Activated naive CD4-positive, alpha-beta T cell treated with anti-CD3 and anti-CD28 coated beads, Interleukin-2, amount 50 U/mL, for 16 hours (primary cell): ENCODE measurements at places on chromosomes 7 and 10.

DNA sequence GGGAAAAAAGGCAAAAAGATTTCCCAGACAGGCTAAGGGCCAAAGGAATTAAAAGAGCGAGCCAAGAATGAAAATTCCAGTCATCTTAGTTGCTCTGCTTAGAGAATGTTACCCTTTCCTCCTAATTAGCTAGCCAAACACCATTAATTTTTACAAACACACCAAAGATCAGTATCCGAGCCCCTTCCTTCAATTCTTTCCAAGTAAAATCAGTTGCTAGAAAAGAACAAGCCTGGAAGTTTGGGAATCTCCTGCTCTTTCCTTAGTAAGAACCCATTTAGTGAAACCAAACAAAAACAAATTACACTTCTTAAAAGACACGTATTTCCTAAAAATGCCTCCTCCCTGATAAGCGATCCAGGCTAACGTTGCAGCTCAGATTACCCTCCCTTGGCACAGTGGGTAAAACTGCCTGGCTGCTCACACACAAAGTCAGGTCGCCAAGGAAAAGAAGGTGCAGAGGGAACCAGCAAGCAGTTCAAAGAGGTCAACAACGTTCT lies 57.1 kb upstream of the ABLIM1 start:
- DNase-seq: no peak

DNA sequence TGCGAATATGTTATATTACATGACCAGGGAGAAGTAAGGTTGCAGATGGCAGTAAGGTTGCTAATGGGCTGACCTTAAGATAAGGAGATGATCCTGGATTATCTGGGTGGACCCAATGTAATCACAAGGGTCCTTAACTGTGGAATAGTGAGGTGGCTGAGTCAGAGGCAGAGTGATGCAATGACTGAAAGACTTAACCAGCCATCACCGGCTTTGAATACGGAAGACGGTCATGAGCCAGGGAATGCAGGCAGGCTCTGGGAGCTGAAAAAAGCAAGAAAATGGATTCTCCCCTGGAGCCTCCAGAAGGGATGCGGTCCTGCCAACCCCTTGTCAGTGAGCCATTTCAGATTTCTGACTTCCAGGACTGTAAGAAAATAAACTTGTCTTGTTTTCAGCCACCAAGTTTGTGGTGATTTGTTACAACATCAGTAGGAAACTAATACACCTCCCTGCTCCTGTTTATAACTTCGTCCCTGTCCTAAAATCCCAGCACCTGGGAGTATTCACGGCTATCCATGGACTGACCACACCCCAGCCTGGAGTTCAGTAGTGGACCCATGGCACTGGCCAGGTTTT lies 4.6 kb upstream of the C10orf95 start:
- no peak for DNase-seq

DNA sequence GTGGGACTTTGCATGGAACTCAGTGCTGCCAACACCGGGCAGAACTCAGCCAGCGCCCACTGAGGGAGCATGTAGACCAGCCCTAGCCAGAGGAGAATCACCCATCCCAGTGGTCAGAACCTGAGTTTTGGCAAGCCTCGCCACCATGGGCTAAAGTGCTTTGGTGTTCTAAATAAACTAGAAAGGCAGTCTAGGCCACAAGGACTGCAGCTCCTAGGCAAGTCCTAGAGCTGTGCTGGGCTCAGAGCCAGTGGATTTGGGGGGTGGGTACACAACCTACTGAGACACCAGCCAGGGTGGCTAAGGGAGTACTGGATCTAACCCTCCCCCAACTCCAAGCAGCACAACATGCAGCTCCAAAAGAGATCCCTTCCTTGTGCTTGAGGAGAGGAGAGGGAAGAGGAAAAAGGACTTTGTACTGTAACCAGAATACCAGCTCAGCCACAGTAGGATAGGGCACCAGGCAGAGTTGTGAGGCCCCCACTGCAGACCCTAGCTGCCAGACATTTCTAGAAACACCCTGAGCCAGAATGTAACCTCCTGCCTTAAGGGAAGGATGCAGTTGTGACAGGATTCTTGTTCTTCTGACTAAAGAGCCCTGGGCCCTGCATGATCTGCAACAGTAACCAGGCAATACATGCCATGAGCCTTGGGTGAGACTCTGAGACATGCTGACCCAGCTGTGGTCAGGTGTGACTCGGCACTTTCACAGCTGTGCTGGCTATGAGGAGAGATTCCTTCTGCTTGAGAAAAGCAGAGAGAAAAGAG lies 24.4 kb downstream of the GSDME start:
- DNase-seq: no peak

GRCh38 chr7:43753843-43754242 lies 4.6 kb upstream of the BLVRA start:
- DNase-seq: no peak

DNA sequence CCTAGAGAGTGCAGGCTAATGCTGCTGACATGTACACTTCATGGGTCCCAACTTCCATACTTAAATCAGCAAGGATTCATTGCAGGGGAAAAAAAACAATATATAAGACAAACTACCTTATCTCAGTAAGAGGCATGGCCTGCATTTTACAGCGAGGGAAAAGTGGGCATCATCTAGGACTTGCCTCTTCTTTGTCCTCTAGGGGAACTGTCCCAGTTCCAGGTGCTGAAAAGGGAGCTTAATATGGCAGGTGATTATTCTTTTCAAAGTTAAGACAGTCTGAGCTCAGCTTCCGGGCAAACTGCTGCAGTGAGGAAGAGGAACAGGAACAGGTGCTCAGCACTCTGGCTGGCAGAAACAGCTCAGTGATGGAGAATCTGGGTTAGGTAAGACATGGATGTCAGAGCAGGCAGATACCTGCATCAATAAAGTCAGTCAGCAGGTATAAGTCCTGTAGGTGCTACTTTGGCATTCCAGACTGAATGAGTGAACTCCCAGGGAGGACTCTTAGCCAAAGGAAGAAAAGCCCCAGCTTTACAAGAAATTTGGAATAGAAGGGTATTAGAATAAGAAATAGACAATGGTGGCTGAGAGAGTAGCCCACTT lies 147.2 kb downstream of the TMEM178B start:
- DNase-seq: no peak

DNA sequence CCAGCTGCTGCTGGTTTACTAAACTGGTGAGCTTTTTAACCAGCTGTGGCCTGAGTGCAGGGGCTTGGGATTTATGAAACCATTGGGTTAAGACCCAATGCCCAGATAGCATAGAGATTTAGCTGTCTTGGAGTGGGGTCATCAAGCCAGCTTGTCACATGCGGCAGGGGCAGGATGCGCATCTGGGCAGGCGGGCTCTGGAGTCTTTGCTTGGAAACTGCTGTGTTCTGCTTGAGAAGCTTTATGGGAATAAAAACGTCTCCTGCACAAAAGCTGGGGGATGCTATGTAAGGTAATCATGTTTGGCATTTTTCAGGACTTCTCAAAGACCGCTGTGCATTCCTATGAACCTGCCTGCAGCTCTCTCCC lies 136.3 kb downstream of the MAPK8 start:
- no peak for DNase-seq

DNA sequence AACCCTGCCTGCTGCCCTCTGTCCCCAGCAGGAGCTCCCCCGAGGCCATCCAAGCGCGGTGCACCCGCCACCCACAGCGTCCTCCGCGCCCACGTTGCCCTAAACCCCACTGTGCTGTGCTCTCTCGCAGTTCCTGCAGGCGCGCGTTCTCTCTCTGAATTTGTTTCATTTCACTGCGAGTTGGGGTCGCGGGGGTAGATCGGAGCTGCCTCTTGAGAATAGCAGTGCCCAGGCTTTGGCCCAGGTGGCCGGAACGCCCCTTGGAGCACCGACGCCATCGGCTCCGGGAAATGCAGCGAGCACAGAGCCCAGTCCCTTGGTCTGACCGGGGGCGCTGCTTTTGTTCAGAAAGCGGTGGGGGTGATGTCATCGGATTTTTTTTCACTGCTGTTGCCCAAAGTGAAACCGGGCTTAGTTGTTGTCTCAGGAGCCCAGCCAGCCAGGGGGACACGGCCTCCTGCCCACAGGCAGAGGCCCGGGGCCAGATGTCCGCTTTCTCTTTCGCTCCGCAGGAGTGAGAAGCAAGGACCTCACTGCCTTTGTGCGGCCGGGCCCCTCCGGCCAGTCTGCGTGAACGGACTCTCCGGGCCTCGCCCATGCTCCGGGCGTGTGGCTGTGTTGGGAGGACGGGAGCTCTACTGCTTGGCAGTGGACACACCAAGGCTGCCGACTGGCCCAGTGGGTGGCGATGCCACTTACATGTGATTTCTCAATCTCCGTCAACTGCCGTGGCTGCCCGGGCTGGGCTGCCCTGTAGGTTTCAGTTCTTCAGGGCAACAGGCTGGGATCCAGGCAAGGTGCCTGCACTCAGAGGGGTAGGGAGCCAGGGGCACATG lies 43.1 kb downstream of the FOXK1 start:
- peak; percentile 34 for DNase-seq

DNA sequence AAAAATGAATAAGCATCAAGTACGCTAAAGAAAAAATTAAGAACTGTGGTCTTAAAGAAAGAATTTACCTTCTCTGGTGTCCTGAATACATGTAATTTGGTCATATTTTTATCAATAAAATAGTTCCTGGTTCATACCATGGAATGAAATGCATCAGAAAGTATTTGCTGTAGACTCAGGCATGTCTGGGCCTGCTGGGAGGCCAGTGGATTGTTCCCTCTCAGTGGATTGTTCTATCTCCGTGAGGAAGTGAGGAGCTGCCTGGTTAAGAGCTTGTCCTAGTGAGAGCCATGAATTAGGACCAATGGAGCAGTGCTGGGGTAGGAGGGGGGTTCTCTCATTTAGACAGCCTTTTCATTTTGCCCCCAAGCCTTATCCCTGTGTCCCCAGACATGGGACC lies 211.7 kb upstream of the HABP2 start:
- no peak for DNase-seq

DNA sequence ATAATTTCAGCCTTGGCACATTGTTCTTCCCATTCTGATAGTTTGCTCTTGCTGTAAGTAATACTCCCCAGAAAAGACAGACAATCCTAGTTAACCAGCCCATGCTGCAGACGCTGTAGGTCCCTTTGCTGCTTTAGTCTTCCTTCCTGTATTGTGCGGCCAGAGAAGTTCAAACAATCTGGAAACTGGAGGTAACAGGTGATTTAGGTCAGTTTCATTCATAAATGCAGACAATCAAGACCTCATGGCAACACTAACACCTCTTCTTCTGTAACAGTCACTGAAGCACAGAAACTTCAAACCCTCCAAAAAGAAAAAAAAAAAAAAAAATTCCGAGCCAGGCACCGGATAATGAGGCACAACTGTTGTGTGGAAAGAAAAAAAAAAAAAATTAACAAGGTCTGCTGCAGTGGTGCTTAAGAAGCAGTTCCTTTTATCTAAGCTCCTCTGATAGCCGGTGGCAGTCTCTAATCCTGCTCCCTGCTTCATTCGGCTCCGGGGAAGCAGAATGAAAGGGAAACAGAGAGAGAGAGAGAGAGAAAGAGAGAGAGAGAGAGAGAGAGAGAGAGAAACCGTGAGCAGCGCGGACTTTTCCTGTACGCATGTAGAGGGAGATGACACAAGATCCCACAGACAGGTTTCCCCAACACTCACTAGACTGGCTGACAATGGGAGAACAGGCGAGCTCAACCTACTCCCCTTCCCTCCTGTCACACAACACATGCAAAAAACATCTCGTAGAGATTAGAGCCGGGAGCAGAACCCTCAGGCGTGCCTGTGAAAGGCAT lies at the start of gene SEMA3A:
TSS of gene SEMA3A (minus strand) at position 306 of the 788 bp plus-strand sequence. CDS start at position 103, 203 bp downstream.
- DNase-seq: no peak

DNA sequence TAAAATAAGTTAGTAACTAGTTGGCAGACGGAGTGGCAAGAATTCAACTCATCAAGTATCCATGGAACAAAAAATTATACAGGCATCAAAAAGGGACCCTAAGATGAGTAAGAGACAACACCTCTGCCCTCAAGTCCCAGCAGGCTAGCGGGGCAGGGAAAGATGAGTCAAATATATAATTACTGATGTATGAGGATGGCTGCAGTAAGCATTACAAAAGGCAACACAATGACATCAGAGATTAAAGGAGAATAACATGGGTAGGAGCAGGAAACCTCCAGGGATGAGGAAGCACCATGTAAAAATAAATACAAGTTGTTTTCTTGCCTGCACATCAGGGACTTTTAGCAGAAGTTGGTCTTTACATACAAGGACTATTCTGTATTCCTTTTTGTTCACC lies 49.4 kb downstream of the SCRN1 start:
- no peak for DNase-seq
